ENCODE measurements at places on chromosomes 1 and 21.

DNA sequence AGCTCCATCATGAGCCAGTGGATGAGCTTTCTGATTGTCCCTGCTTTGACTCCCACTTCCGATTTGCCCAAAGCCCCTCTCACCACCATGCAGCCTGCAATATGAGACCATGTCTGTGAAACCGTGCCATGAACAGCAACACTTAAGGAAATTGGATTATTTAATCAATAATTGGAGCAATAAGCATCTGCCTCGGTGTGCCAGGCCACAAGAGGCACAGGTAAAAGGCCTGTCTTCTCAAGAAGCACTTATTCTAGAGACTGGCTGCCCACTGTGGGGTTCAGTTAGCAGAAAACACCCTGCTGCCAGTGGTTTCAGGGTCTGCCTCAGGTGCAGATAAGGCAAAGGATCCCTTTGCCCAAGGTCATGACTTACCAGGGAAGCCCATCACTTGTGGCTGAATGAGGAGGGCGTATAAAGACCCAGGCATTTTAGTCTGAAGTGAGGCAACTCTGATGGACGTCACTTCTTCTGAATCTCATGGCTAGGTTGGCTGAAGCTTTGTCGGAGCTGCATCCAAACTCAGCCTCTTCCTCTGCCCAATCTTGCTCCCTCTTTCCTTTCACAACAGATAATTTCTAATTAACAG is 7.1 kb upstream of the CHI3L2 start:
- no peak for DNase-seq

DNA sequence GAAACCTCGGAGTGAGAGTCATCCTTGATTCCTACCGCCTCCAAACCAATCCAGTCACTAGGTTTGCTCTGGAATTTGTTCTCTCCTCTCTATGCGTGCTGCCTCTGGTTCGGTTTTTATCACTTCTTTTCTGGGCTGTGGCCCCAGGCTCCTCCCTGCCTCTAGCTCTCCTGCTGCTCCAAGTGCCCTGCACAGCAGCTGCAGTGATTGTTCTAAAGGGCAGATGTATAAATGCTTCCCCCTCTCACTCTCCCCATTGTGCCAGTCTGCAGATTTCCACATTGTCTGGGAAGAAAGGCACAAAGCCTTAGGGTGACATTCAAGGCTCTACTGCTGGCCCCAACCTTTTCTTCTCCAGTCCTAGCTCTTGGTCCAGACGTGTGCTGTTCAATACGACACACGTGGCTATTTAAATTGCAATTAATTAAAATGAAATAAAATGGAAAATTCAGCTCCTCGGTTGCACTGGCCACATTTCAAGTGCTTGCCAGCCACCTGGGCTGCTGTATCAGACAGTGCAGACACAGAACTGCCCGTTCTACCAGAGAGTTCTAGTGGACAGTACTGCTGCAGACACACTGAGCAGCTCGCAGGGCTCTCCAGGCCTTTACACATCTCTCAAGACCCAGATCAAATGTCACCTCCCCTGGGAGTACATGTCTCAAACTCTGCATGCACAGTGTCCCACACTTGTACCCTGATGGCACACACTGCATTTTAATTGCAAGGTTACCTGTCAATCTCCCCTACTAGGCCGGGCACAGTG is 12.4 kb downstream of the TRIM62 start:
- DNase-seq = peak; percentile 50

DNA sequence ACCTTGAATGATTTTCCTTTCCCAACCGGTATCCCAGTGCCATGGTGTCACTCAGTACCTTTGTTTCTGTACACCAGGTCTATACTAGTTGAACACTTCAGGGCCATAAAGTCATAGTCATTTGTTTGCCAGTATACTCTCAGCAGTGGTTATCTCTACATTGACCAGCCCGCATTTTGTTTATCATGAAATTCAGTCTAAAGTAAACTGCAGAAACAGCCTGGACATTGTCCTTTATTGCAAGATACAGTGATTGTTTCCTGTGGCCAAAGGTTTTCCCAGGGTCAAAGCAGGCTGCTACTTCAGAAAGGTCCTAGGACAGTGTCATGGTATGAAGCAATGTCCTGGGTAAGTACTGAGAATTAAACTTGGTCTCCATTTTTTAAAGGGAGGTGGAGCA is 407.4 kb downstream of the RWDD3 start:
- no peak for DNase-seq

GRCh38 chr1:184222652-184223052 is 164.2 kb upstream of the C1orf21 start:
- DNase-seq = peak; percentile 49

- no peak for DNase-seq
Observed at GRCh38 chr1:172496678-172497077, 36.3 kb upstream of the SUCO start.

- DNase-seq = no peak
Observed at GRCh38 chr1:22576617-22577016, 13.3 kb downstream of the EPHA8 start.

GRCh38 chr1:169108863-169109560 is 2.5 kb downstream of the ATP1B1 start:
- no peak for DNase-seq

DNA sequence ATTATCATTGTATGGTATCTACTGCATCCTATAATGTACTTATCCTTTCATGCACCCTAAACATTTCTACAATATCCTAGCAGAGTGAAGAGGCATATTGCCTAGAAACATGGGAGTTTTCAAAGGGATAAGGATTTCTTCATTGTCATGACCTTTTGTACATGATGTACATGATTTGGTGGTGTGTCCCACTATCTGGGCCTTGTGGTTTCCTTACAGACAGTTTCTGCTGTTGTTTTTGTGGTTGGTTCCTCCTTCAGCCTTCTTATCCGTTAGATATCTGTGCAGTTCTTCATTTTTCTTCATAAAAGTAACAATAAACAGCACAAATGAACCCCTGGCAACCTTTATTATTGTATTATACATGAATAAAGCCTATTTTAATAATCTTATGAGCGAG is 70.4 kb upstream of the BACH1 start:
- peak; percentile 75 for DNase-seq

GRCh38 chr1:41611068-41611931 is 126.8 kb upstream of the EDN2 start:
- no peak for DNase-seq

GRCh38 chr1:164558461-164559341 is at the start of gene PBX1:
Gene PBX1 (plus strand): TSS chr1:164559184.
- peak; percentile 99 for DNase-seq

DNA sequence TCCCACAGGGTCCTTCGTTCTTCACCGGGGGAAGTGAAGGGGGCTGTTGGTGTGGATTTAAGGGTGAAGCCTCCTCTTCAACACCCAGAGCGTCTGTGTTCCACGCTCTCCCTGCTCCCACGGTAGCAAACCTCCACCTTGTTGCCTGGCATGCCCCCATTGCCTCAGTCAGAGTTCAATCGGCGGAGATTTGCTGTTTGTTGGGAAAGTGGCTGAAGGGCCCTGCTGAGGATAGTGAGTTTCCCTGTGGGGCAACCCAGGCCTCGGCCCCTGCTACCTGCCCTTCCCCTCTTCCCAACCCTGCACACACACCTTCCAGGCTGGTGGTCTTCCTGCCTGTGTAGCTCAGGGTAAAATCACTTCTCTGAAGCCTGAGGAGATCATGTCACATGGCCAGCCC is 60.5 kb downstream of the TOR1AIP2 start:
- DNase-seq = no peak

DNA sequence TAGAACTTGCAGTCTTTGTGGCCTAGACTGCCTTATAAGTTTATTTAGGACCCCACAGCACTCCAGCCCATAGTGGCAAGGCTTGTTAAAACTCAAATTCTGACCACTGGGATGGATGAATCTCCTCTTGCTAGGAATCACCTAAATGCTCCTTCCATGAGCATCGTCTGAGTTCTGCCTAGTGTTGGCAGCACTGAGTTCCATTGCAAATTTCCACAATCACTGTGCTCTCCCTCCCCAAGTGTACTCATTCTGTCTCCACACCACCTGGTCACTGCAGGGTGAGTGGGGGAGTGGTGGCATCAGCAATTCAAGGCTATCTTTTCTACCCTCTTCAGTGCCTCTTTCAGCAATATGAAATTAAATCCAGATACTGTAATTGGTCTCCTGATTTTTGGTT is 46.7 kb upstream of the PTBP2 start:
- DNase-seq = no peak

- DNase-seq = no peak
Observed at GRCh38 chr1:58457023-58457635, 89.4 kb downstream of the OMA1 start.

DNA sequence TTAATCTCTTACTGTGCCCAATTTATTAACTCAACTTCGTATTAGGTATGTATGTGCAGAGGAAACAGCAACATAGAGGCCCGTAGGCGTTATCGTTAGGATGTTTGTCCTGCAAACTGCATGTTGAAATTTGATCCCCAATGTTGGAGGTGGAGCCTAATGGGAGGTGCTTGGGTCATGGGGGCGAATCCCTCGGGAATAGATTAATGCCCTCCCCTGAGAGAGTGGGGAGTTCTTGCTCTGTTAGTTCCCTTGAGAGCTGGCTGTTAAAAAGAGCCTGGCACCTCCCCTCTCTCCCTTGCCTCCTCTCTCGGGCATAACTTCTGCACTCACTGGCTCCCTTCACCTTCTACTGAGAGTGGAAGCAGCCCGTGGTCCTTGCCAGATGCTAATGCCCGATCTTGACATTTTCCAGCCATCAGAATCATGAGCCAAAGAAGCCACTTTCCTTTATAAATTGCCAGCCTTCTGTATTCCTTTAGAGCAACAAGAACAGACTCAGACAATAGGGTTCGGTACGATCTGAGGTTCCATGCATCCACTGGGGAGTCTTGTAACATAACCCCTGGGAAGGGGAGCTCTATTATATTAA is 149.0 kb upstream of the RAB4A start:
- DNase-seq = no peak

GRCh38 chr1:226604560-226605317 is 56.2 kb downstream of the STUM start:
- DNase-seq = no peak

- DNase-seq = no peak
Observed at GRCh38 chr1:202156590-202156989, 3.8 kb downstream of the PTPN7 start.

- DNase-seq = peak; percentile 90
Observed at GRCh38 chr1:51897699-51898031, 19.1 kb upstream of the NRDC start.

DNA sequence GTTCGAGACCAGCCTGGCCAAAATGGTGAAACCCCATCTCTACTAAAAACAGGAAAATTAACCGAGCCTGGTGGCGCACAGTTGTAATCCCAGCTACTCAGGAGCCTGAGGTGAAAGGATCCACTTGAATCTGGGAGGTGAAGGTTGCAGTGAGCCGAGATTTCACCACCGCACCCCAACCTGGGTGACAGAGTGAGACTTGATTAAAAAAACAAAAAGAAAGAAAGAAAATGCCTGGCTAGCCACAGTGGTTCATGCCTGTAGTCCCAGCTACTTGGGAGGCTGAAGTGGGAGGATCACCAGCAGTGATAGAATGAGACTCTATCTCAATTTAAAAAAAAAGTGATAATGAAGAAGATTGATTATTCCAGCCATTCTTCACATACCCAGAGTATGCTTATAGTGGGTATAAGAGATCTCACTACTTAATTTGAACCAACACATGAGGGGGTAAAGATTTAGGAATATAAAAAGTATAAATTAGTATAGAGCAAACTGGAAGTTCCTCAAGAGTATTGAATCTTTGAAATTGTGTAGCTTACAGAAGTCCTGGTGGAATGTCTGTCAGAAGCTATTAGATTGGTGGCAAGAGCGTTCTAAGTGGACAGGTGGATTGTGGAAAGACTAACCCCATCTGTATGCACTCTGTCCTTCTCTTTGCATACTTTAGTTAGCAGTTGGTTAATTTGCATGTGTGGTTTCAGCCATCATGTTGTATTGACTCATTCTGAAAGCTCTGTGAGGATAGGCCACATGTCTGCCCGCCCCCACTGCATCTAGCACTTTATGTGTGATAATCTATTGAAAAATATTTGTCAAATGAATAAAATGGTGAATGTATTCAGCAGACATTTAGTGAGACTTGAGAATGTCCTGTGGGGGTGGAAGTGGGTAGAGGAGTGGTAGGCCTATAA is 25.0 kb downstream of the RLF start:
- peak; percentile 82 for DNase-seq

DNA sequence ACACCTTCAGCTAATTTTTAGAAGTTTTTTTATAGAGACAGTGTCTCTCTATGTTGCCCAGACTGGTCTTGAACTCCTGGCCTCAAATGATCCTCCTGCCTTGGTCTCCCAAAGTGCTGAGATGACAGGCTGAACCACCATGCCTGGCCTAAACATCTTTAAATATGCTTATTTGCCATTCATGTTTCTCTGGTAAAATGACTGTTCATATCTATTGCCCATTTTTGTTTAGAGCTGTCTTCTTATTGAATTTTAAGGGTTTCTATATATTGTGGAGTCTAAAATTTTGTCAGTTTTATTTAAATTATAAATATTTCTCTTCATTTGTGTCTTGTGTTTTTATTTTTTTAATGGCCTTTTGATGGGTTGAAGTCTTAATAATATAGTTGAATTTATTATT is 3.0 kb upstream of the PM20D1 start:
- no peak for DNase-seq

- no peak for DNase-seq
Observed at GRCh38 chr1:76285578-76286135, 211.1 kb downstream of the ST6GALNAC3 start.

Measured in iris pigment epithelial cell (primary cell).